ENCODE measurements at places on chromosomes 16 and 17.

GRCh38 chr17:7445619-7445968 lies 733 bp downstream of the CHRNB1 start:
- DNase-seq: no peak

DNA sequence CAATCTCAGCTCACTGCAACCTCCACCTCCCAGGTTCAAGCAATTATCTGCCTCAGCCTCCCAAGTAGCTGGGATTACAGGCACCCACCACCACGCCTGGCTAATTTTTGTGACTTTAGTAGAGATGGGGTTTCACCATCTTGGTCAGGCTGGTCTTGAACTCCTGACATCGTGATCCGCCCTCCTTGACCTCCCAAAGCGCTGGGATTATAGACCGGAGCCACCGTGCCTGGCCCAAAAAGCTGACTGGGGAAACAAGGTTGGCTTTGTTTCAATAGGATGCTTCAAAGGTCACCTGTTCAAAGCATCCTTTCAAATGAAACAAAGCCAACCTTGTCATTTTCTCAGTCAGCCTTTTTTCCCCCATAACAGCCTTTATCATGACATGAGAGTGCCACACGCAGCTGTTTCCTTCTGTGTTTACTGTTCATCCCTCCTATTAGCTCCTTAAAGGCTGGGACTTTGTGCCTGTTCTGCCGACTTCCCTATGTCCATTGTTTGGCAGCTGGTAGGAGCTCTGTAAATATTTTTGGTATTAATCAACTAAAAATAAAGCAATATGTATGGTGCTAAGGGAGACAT lies 51.1 kb downstream of the ADAMTS18 start:
- DNase-seq: no peak

DNA sequence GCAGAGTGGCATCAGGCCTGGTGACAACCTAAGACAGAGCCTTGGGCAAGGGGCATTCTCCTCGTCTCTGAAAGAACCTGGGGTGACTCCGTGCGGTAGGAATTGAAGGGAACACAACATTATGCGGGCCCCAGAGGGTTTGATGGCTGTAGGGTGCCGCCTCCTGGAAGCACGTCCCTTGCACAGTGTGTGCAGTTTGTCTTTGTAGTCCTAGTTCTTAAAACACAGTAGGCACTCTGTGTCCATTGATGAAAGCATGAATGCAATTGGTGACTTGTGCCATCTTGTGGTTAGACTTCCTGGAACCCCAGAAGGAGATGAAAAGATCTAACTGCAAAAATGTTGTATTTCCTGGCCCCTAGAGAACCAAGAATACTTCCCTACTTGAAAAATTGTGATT lies 279.8 kb downstream of the UTP18 start:
- no peak for DNase-seq

- DNase-seq: no peak
These were observed 28.0 kb upstream of the TBX2 start for GRCh38 chr17:61371606-61372005.

GRCh38 chr17:39393736-39394135 lies 7.7 kb downstream of the FBXL20 start:
- no peak for DNase-seq
